ENCODE measurements at places on chromosomes 4 and X.
A peak's percentile ranks its signal among the peaks of the same experiment; 100 is the strongest.

GRCh38 chrX:69319376-69319775 lies 154.1 kb upstream of the PJA1 start:
- DNase-seq, result no peak

DNA sequence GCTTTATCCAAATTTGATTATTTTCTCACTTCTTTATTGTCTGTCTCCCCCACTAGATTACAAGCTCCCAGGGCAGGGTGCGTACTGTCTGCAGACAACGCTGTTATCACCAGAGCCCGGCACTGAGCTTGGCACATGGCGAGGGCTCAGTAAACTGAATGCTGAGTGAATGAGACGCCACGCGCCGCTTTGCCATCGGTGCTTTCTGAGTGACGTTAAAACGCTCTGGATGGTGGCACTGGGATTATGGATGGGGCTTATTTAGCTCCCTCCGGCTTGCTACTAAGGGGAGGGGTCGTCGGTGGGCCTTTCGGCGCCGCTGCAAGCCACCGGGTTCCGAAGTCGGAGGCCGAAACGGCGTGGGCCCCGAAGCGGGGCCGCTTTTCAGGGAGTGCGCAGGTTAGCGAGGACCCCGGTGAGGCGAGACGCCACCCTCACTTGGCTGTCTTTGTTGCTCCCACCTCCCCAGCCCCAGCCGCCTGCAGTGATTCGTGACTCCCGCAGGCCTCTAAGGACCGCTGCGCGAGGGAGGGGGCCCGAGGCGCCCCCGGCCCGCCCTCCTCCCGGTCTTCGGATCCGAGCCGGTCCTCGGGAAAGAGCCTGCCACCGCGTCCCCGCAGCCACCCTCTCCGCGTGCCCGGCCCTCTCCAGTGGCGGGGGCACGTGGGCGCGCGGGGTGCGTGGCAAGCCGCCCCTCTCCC lies 569 bp upstream of the FHL1 start:
- DNase-seq, result no peak

DNA sequence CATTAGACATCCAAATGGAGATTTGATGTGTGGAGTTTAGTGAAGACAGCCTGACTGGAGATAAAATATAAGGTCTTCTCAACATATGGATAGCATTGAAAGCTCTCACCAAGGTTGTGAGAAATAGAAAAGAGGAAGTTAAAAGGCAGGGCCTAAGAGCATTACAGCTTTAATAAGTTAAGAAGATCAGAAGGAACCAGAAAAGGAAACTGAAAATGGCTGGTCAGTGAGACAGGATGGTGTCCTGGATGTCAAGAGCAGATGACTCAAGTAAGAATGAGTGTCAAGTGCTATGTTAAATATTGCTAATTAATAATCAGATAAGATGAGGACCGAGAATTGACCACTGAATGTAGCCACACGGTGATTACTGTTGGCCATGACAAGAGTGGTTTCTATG lies 642.9 kb downstream of the STPG2 start:
- no peak for DNase-seq

DNA sequence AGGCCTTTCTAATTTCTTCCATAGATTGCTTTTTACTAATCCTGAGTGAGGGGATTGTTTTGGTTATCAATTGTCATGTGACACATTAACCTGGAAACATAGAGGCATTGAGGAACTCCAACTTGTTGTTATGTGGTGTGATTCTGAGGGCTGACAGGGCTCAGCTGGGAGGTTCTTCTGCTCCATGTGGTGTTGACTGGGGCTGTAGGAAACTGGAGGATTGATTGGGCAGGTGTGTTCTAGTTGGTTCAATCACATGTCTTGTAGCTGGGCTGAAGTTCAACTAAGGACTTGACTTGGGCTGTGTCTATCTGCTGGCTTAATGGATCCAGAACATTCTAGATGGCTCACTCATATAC lies 10.8 kb upstream of the CRLF2 start:
- DNase-seq, result no peak

DNA sequence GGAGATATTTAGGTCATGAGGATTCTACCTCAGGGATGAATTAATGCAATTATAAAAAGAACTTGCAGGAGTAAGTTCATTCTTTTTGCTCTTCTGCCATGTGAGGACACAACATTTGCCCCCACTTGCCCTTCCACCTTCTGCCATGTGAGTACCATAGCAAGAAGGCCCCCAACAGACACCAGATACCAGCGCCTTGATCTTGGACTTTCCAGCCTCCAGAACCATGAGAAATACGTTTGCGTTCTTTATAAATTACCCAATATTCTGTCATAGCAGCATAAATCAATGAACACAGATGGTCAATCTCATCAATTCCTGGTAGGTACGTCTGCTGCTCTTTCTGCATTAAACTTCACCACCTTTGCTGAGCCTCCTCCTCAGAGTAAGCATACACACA lies 5.7 kb upstream of the SEPSECS start:
- no peak for DNase-seq

DNA sequence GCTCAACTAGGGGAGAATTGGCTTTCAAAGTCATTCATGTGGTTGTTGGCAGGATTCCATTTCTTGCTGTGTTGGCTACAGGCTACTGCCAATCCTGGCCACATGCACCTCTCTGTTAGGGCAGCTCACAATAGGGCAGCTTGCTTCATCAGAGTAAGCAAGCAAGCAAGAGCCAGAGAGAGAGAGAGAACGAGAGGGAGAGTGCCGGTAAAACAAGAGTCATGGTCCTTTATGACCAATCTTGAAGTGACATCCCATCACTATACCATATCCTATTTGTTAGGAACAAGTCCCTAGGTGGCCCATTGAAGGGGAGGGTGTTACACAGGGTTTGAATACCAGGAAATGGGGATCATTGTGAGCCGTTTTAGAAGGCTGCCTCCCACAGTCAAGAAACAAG lies 33.0 kb upstream of the TLR2 start:
- no peak for DNase-seq

- no peak for DNase-seq
These were observed 57.4 kb downstream of the PSAPL1 start for GRCh38 chr4:7377223-7377865.

- peak; percentile 0 for DNase-seq
These were observed 772 bp upstream of the WNK3 start for GRCh38 chrX:54358424-54359211.

DNA sequence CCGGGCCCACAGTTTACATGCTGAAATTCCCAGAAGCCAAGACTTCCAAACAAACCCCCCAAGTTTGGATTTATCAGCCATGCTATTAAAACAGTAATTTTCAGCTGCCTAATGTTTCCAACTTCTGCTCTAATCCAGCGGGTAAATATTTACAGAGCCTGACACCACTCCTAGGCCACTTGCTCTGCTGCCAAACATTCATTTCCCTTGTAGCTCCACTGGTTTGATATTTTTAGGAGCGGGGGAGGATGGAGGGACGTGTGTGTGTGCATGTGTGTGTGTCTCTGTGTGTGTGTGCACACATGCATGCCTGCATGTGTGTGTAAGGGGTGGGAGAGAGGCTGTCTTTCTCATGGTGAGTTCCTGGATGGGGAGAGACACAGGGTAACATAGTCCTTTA lies 115.7 kb upstream of the PJA1 start:
- DNase-seq, result no peak

DNA sequence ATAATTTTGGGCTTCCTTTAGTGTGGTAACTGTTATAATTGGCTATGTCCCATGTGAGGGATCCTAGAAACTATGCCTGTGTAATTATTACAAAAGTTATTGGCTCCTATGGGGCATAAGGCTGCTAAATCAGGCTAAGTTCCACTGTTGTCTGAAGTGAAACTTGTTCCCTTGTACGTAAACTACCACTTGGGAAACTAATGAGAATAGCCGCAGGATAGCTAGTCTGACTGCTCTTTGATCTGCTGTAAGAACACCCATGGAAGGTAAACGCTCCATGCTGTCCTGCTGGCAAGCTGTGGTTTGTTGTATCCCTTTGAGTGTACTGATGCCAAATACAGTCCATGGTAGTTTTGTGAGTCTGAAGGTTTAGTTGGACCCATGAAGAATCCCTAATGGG lies 9.3 kb upstream of the MAOA start:
- no peak for DNase-seq

GRCh38 chr4:144705601-144706590 lies 59.9 kb downstream of the HHIP start:
- no peak for DNase-seq

DNA sequence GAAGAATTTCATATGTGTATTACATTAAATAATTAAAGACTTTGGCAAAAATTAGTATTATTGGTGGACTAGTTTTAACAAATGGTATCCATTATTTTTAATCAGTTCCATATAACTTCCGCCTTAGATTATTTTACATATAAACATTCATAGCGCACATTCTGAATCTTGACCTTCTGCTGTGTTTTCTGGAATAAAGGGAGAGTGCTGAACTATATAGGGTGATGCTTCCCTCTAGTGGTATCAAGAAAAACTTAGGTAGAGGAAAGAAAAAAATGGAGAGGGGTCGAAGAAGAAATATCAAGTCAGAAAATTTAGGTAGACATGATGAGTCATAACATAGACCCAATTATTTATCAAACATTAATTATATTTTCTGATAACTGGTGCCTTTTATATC lies 155.6 kb upstream of the PACRGL start:
- peak; percentile 46 for DNase-seq

GRCh38 chr4:24560868-24561368 lies 23.4 kb downstream of the DHX15 start:
- no peak for DNase-seq

All from HT1080 (cell line).